ENCODE measurements at places on chromosomes 5 and 9.
A peak's percentile ranks its signal among the peaks of the same experiment; 100 is the strongest.

DNA sequence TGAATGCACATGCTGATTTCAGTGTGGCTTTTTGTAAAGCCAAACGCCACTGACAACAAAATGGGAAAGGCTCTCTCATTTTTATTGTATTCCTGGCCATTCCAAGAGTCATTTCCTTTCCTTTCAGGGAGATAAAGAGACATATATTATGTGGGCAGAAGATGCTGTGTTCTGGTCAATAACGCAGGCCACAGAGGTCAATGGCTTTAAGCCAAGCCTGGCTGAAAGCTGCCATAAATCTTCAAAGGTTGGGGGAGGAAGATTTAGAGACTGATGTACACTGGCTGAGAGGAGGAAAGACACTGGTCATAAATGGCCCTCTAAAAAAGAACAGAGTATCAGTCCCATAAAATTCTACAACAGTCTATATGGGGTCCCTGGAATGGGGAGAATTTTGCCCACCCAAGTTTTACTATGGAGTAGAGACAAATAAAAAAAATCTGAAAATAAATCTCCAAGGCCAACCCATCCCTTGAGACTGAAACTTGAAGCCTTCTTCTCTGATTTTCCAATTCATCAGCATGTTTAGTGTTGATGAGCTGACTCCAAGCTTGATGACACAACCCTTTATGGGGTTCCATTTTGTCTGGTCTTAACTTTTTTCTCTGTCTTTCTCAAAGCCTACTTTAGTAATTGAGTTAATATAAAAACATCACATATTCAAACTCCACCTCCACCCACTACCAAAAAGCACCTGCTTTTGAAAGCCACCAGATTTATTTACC, 152.1 kb upstream of the SLC24A2 start:
- no peak for DNase-seq

DNA sequence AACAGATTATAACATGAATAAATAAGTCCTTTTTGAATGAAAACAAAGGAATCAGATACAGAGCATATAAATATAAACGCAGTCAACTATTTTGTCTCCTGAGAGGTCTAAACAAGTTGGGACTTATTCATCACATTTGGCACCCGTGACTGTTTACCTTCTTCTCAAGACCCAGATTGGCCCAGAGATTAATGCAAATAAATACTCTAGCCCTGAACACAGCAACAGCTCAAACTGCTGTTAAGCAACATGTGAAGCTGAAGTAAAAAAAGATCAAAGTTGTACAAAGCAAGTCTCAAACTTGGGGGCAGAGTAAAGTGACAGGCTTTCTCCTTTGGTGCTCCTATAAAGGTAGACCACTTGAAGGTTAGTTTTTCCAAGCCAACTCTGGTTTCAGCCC, 95.0 kb upstream of the NR5A1 start:
- no peak for DNase-seq

GRCh38 chr5:115605436-115605835, 3.2 kb upstream of the TICAM2 start:
- no peak for DNase-seq

GRCh38 chr5:56829137-56829908, 14.0 kb downstream of the MAP3K1 start:
- no peak for DNase-seq

GRCh38 chr5:172199446-172199845, 5.5 kb downstream of the EFCAB9 start:
- DNase-seq = no peak

DNA sequence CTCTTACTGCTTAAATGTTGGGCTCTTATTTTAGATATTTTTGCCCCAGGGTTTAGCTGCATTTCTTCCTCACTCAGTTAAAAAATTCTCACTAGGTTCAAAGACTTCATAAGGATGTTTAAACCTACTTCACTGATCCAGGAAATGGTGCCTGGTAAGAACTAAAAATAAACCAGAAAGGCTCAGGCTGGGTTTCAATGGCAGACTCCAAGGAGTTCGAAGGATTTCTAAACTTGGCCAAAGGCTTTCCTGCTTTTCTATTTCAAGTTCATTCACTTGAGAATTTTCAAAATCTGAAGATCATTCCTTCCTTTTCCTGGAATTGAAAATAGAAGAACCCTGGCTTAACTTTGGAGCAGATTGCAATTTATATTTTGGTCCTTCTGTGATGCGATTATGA, 193.0 kb upstream of the MAP1B start:
- DNase-seq = no peak

- DNase-seq = no peak
These were observed 105.7 kb upstream of the RAD23B start for GRCh38 chr9:107177243-107177839.

DNA sequence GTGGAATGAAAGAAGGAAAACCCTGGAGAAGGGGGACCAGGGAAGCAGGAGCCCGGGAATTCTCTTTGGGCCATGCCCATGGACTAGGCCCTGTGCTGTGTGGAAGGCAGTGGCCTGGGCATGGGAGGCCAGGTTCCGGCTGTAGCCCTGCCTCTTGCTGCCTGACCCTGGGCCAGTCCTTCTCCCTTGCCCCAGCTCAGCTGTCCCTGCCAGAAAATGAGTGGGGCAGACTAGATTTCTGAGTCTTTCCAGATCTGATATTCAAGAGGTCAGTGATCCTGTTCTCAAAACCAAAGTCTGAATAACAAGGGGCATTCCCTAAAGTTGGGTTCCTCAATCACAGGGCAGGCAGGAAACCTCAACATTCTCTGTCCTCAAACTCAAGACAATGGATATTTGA, 24.8 kb upstream of the CORO2A start:
- peak; percentile 19 for DNase-seq

DNA sequence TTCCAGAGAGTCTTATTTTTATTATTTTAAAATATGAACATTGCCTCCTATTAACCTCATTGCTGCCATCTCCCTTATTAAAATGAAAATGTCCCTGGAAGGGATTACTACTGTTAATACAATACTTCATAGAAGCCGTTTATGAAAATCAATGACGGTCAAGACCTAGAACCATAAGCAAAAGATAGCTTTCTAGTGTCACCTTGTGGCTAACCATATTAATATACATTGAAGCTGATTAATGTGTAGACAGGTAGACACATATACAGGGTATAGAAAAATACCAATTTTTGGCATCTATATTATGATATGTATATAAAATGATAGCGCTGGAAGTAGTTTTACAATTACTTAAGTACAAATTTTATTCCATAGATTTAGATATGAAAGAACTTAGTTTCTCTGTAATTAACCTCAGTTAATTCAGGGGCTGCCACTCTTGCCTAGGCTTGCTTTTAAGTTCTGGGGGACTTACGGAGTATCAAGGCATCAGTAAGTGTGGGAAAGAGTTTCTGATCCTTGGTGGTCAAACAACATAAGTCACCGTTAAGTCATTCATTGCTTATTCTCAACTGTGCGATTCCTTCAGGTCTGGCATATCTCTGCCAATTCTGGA, 2.5 kb upstream of the YTHDC2 start:
- DNase-seq = no peak

DNA sequence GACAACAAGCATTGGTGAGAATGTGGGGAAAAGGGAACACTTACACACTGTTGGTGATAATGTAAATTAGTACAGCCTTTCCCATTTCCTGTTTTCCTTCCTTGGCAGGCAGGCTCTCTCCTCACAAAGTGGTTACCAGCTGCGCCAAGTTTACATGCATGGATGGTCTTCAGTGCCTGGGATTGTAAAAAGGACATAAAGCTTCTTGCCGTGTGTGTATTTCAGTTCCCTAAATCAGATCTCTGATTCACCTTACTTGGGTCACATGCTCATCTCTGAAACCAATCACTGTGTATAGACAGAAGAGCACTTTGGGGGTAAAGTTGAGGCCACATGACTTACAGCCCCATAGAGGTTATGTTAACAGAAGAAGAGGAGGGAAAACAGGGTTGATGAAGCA, 92.8 kb downstream of the CAVIN4 start:
- DNase-seq = no peak
